SW480 (cell line): ENCODE measurements at places on chromosomes 3 and 15.
A peak's percentile ranks its signal among the peaks of the same experiment; 100 is the strongest.

DNA sequence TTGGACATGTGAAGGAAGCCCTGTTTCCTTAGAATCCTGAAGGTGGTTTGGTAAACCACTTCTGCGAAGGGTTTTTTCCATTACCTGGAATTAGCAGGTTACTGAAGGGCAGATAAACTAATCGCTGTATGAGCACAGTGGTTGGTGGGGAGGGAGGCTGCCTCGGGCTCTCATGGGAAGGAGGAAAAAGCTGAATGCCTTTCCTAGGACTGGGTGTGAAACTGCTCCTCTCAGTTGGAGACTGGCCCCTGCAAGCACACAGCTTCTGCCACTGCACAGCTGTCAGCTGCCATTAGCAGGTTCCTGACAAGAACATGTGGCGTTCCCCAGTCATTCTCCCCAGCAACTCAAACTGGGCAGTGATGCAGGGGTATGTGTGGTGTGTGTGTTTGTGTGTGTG is 376.3 kb downstream of the GAP43 start:
- DNase-seq: no peak

DNA sequence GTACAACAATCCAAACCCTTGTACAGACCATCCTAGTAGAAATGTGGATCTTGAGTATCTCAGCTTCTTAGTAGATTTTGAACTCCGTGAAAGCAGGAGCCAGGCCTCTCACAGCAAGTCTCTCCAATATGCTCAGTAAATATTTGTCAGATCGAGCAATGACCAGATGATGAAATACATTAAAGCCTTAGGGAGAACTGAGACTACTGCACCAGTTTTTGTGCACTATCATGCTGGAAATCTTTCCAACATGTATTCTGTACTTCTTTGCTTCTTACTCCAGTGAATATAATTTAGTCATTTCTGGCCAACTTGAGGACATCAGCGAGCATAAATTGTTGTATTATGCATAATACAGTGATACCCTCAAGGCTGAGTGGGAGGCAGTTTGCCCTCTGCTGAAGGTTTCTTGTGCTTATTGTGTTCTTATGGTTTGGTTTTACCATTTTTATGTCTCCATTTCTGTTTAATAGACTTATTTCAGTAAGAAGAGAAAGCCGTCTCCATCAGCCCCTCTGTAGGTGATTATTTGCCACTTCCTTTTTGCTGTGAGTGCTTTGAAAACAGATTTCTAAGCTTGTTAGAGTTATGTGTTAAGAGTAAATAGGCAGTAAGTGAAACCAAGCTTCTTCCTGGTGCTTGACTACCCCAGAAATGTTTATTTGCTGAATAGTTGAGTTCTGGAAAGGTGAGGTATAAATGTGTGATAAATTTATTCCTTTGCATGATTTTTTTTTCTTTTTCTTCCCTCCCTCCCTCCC is 147.1 kb downstream of the PGPEP1L start:
- DNase-seq: no peak

- DNase-seq: no peak
Measured at GRCh38 chr15:75685195-75685594, 27.5 kb downstream of the CSPG4 start.

GRCh38 chr3:10116138-10116460 is 624 bp downstream of the BRK1 start:
- DNase-seq: peak; percentile 6

DNA sequence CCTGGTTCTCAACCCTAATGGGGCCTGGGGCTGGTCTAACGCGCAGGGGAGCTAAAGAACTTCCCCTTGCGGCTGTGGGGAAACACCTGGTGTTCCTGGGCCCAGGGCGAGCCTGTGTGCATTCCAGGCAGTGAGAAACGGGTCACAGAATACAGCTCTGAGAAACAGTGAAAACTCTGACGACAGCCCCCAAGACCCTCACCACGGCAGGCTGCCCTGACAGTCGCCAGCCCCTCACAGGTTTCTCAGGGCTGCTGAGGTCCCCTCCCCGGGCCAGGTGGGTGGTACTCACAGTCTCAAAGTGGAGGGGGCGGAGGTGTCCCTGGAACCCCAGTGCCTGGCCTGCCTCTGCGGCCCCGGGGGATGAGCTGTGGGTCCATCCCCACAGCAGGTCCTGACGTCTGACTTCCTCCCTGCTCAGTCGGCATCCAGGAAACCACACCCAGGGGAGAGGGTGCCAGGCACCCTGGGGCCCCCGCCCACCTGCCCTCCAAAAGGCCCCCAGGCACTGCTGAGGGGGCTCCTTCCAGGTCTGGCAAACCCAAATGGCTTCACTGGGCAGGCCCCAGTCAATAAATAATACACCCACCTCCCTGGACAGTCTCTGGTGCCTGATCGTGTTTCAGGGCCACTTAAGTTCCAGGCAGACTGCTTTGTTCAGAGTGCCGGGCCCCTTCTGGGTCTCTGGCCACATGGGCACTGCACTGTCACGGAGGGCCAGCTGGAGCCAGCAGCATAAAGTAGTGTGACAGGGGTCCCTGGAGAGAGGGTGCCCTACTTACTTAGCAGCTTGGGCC is 57.7 kb downstream of the IQSEC1 start:
- DNase-seq: no peak

GRCh38 chr3:182000447-182000846 is 288.7 kb downstream of the SOX2 start:
- DNase-seq: no peak

DNA sequence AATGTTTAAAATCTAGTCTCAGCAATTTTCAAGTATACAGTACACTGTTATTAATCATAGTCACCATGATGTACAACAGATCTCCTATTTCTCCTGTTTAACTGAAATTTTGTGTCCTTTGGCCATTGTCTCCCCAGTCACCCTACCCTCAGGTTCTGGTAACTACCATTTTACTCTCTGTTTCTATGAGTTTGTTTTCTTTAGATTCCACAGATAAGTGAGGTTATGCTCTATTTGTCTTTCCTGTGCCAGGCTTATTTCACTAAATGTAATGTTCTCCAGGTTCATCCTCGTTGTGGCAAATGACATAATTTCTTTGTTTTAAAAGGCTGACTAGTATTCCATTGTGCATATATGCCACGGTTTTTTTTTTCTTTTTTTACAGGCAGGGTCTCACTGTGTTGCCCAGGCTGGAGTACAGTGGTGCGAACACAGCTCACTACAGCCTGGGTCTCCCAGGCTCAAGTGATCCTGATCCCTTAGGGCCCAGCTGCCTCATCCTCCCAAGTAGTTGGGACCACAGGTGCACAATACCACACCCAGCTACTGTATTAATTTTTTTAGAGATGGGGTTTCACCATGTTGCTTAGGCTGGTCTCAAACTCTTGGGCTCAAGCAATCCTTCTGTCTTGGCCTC is 50.0 kb downstream of the RAB7A start:
- no peak for DNase-seq

- DNase-seq: no peak
Measured at GRCh38 chr15:80636675-80637074, 58.4 kb upstream of the ABHD17C start.

GRCh38 chr15:92130906-92131305 is 262.8 kb upstream of the ST8SIA2 start:
- DNase-seq: no peak

GRCh38 chr15:90582553-90582952 is 52.8 kb downstream of the CRTC3 start:
- no peak for DNase-seq

GRCh38 chr3:42749753-42750231 is 23.3 kb downstream of the CCDC13 start:
- peak; percentile 18 for DNase-seq

- DNase-seq: no peak
Measured at GRCh38 chr3:143832433-143832832, 15.8 kb downstream of the SLC9A9 start.

DNA sequence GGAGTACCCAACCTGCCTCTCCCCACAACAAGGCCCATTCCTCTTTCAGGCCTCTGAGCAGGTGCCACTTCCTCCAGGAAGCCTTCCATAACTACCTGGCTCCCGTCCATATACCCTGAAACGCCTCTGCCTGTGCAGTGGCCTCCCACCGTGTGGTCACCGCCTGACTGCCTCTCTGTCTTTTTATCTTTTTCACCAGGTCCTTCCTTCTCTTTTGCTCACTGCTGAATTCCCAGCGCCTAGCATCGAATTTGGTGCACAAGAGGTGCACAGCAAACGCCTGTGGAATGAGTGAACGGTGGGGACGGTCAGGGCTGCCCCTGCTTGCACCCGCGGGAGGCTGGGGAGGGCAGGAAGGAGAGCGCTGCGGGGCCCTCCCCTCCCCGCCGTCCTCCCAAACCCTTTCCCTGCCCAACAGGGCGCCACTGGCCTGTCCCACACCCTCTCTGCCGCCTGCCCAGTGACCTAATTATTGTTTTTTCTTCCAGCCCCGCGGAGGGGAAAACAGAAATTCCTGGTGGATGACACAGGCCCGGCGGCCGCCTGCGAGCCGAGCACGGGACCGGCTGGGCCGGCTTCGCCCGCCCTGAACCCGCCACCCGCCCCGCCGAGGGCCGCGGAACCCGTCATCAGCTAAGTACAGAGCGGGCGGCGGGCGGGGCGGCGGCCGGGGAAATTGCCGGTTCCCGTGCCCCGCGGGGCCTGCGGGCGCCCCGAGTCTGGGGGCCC is 140.1 kb downstream of the SMAD6 start:
- peak; percentile 61 for DNase-seq

GRCh38 chr15:31328969-31329639 is 2.5 kb downstream of the KLF13 start:
- DNase-seq: peak; percentile 9

DNA sequence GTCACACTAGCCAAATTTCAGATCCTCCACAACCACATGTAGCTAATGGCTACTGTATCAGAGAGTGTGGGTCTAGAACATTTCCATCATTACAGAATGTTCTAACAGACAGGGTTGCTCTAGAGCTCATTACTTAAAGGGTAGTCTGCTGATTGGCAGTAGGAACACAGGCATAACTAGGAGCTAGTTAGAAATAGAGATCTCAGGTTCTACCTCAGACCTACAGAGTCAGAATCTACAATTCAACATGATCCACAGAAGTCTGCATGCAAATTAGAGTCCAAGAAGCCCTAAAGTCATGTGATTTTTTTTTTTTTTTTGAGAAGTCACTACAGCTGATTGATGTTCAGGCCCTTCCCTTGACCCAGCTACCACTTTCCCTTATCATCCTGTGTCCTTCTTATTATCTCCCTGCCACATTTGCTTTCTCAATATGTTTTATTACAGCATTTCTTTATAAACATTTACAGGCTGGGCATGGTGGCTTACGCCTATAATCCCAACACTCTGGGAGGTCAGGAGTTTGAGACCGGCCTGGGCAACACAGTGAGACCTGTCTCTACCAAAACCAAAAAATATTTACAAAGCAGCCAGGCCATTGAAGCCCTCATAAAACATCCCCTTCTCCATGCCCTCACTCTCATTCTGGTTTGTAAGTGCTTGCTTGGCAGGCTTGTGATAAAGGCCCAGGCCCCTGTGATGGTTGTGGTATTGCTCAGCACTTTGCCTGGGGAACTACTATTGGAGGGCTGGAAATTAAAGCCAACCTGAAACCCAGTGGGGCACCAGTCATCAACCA is 3.8 kb upstream of the ABHD5 start:
- no peak for DNase-seq

DNA sequence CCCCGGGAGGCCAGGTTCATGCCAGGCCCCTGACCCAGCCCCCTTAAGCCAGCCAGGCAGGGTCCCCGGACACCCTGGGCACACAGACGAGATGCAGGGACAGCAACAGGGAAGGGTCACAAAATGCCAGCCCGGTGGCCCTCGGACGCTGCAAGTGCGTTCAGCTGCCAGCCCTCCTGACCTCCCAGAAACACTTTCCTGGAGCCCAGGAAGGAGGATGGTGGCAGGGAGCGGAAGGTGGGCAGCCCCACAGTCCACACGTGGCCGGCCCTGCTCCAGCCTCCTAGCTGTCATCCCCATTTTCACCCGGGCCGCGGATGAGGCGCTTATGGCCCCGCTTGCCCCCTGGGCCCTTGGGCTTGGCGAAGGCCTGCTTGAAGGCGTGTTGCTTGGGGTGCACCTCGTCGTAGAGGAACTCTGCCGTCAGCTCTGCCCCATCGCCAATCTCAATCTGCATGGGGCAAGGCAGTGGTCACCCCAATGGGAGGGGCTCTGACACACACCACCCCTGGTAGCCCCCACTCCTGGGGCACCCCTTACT is 3.4 kb upstream of the TLR9 start:
- no peak for DNase-seq

- no peak for DNase-seq
Measured at GRCh38 chr3:178291574-178292370, 244.5 kb upstream of the KCNMB2 start.

DNA sequence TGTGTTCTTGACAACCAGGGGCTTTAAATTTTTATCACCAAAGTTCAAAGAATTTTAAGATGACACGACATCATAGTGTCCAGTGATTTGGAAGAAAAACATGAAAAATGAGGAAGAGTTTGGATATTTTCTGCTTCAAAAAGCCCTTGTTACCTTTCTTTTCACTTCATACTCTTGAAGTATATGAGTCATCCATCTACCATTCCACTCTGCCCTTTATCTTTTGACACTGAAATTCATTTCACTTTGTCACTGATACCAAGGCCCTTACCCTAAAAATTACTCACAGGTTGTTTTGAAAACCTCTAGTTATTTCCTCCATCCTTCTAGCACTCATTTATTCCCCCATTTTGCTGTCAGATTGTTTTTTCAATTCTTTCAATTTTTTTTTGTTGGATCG is 42.7 kb downstream of the OR5H15 start:
- DNase-seq: no peak

- DNase-seq: no peak
Measured at GRCh38 chr3:188559072-188559429, 405.1 kb downstream of the LPP start.

- DNase-seq: no peak
Measured at GRCh38 chr15:80076321-80077318, 17.1 kb downstream of the ZFAND6 start.

DNA sequence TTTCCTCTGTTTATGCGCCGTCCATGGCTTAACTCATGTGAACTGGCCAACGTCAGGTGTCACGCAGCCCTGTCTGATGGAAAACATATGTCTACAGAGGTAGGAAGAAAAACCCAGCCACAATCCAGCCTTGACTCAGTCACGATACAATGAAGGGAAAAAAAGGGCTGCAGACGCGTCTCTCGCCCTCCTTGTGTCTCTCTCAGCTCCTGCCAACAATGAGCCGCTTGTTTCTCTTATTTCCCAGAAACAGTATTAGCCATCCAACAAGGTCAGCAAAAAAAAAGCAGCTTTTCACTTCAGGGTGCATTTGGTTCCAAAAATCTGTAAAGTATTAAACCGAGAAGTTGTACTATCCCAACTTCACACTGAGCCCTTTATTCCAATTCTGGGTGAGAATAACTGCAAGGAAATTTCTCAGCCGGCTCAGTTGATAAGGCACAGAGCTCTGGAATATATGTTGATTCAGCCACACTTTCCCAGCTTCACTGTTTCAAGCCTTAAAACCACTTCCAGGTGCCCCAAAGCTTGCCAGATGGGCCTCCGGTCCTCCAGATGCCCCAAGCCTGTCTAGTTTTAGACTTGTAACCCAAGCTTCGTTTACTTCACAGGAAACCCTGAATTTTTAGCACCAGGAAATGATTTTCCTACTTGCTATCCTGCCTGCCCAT is 79.4 kb downstream of the TM4SF4 start:
- DNase-seq: no peak

DNA sequence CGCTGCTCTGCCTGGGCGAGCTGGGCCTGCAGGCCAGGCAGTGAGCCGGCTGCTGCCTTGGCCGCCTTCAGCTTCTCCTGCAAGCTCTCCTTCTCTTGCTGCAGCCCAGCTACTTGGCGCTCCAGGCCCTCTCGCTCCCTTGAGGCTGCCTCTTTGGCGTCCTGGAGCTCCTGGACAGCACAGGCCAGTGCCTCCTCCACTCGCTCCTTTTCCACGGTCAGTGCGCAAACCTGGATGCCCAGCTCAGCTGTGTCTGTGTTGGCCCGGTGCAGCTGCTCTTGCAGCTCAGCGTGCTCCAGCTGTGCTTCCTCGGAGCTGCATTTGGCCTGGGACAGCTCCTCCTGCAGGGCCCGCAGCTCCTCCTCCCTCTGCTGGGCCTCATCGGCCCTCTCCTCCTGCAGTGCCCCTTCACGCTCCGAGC is 23.1 kb downstream of the CXCR6 start:
- no peak for DNase-seq
